ENCODE measurements at places on chromosomes 12 and 14. TPM values are rescaled to one million over a fixed set of nuclear protein-coding genes. Genes with fewer than 3 reads are reported as not detected.

DNA sequence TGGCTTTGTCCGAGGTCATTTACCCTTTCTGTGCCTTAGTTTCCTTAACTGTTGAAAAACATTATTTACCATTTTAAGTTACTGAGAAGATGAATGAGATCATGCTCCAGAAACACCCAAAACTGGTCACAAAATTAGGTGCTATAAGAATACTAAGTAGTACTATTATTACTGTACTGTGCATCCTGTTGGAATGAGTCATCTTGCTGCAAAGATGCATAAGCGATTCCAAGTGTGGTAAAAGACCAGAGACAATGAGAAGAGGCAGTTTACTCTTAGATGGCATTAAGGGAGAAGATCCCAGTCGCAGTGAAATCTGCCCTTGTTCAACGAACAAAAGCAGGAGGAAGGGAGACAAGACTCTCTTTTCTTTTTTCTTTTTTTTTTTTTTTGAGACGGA, 4.2 kb upstream of the PLEKHA5 start:
- no peak for DNase-seq

- no peak for DNase-seq
These were observed 11.9 kb downstream of the PTGDR start for GRCh38 chr14:52279408-52279807.

DNA sequence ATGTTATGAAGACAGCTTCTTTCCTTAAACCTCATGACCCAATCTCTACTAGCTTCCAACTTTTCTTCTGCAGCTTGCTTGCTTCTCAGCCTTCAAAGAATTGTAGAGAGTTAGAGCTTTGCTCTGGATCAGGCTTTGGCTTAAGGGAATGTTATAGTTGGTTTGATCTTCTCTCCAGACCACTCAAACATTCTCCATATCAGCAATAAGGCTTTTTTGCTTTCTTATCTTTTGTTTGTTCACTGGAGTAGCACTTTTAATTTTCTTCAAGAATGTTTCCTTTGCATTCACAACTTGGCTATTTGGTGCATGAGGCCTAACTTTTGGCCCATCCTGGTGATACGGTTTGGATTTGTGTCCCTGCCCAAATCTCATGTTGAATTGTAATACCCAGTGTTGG, 163.8 kb downstream of the PCNX1 start:
- no peak for DNase-seq

DNA sequence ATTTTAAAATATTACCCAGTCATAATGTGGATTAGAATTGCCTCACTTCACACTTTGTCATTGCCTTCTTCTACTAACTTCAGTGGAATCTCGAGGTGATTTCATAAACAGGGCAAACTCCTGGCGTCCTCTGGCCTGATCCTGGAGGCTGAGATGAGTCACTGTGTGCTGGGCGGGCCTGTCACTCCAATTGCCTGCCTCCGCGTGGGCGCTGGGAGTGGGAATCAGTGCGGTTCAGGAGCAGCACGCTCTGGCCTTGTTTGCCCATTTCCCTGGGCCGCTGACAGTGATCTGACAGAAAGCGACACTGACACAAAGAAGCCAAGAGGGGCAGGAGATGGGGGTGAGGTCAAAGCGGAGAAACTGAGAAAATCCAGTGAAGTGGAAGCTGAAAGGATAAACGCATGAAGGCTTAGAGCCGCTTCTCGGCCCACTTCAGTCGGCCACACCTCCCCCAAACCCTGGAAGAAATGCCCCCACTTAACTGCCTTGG, 29.7 kb downstream of the LGR5 start:
- DNase-seq, result no peak

DNA sequence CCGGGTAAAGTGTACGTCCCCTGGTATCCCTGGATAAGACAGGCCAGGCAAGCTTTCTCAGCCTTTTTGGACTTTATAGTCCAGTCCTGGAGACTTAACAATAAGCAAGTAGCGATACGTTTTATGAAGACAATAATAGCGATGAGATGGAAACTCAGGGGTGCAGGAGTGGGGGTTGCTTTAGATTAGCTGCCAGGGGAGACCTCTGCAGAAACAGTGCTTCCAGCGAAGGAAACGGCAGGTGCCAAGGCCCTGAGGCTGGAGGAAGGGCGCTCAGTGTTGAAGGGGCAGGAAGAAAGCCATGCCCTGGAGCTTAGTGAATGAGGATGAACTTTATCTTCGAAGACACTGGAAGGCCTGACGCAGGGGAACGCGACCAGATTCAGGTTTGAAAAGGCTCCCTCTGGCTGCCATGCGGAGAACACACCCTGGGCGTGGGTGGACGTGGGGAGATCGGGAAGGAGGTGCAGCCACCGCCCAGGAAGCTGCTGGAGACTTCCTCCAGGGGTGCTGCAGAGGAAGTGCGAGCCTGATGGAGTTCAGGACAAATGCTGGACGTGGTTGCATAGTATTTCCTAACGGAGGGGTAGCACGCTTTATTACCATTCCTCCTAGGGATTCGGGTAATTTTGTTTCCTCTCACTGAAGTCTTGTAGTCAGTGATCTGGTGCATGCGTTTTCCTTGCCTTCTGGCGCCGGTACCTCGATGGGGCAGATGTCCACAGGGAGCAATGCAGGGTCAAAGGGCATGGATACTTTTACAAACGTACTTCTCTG, 26.1 kb upstream of the UBC start:
- peak; percentile 79 for DNase-seq

- DNase-seq, result no peak
These were observed 54.4 kb downstream of the ARL6IP4 start for GRCh38 chr12:123034865-123035264.

GRCh38 chr12:106235770-106236169, 12.1 kb downstream of the CKAP4 start:
- no peak for DNase-seq

- no peak for DNase-seq
These were observed 488.8 kb upstream of the CCDC196 start for GRCh38 chr14:65997347-65997746.

The PPFIBP1 gene
- total RNA-seq, result 31.2 TPM

DNA sequence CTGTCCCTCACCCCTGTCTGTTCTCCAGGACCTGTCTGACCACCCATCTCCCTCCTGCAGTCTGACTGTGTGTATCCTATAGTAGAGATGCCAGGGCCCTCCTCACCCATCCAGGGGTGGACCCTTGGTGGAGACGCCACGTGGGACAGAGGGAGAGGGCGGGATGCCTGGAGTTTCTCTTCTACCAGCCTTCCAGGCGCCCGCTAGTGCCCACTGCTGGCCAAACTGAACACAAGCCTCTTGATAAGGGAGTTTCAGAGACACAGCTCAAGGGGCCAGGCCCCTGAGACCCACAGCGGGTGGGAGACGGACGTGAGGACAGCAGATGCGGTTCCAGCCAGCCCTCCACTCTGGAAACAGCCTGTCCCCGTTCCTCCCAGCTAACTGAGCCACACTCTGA, 147.3 kb downstream of the RBM19 start:
- DNase-seq, result no peak

The FAM90A1 gene
- total RNA-seq, result 1.6 TPM

DNA sequence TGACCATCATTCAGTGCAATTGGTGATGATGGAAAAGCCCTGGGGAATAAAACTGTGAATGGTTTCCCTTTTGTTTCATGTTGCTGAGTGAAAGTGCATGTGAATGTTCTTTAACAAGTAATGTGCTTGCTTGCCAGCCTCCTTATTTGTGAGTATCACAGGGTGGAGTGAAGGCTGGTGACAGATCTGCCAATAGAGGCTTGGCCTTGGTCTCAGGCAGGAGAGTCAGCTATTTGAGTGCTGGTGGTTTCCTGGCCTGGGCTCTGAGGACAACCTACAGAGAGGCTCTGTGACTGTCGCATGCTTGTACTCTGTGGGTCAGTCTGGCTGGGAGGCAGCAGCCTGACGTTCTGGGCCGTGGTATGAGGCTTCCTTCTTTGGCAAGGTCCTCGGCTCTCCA, 20.7 kb downstream of the KRT85 start:
- no peak for DNase-seq

- DNase-seq, result no peak
These were observed 380.5 kb upstream of the GARIN6 start for GRCh38 chr12:99267038-99267437.

DNA sequence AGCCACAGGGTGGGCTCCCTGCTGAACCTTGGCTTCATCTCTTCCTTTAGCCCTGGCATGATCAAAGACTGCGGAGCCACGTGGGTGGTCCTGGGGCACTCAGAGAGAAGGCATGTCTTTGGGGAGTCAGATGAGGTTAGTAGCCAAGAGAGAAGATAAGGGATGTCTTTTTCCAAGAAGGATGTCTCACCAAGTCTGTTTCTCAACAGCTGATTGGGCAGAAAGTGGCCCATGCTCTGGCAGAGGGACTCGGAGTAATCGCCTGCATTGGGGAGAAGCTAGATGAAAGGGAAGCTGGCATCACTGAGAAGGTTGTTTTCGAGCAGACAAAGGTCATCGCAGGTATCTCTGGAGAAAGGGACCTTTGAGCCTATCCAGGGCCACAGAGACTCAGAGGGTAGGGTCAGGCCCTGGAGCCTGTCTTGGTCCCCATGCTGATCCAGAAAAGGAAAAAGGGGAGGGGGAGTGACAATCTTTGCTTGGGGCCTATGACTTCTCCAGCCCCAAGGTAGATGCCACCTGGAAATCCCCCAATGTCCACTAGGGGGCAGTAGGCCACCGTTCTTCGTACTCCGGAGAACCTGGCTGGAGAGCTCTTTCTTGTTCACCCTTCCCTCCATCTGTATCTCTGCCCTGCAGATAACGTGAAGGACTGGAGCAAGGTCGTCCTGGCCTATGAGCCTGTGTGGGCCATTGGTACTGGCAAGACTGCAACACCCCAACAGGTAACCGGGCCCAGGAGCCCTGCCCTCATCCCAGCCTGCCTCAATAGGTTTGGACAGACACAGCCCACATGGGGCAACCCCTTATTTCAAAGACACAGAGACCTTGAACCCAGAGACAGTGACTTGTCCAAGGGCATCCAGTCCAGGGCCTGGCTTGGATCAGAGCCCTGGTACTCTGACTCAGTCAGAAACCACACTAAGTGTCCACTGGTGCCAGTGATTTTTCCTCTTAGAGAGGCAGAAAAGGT, 2.0 kb downstream of the TPI1 start:
- DNase-seq, result peak; percentile 77

GRCh38 chr12:30755395-30755762, 628 bp upstream of the CAPRIN2 start:
- DNase-seq, result no peak

The OR4Q2 gene
- not detected for total RNA-seq

The GRIP1 gene
- 5.1 TPM for total RNA-seq

DNA sequence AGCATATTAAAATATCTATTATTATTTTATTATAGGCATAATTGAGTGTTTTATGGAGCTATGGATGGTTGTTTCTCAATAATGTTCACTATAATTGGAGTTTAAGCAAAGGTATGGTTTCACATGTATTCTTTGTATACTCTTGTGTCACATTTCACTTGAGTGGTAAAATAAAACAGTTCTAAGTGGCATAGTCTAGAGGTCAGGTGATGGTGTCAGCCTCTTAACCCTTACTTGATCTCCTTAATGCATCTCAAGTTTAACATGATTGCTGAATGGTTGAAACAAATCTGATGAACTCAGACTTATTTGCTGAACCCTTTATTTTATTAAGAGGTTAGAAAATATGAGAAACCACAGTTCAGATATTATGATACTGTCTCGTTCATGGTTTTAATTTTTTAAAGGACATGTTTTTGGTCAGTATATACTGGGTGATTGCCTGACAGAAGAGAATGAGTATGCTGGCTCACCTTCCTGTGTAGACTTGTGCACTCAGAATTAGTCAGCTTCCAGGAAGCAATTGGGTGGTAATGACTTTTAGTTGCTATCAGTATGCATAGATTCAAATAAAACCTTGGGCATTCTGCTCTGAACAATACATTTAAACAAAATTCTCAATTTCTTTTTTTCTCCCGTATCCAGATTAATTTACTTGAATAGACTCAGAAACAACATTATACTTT, 464.6 kb downstream of the PCNX1 start:
- no peak for DNase-seq

The POTEG gene
- total RNA-seq, result not detected

The GALNT9 gene
- not detected for total RNA-seq

- DNase-seq, result no peak
These were observed 1191.6 kb upstream of the SEL1L start for GRCh38 chr14:82725213-82725612.

DNA sequence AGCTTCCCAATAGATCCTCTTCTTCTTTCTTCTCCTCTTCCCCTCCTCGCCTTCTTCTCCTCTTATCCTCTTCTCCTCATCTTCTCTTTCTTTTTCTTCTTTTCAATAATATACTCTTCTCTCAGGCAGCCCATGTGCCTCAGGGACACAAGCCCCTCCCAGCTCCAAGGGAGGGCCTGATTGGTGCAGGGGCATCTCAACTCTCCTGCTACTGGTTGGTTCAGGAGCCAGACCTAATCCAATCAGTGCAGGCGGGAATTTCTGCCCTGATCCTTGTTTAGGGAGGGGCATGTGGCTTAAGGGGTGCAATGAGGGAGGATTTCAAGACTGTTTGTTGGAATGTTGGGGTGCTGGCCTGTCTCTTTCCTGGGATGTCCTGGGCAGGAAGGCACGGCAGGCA, 9.0 kb downstream of the SERPINA12 start:
- no peak for DNase-seq

DNA sequence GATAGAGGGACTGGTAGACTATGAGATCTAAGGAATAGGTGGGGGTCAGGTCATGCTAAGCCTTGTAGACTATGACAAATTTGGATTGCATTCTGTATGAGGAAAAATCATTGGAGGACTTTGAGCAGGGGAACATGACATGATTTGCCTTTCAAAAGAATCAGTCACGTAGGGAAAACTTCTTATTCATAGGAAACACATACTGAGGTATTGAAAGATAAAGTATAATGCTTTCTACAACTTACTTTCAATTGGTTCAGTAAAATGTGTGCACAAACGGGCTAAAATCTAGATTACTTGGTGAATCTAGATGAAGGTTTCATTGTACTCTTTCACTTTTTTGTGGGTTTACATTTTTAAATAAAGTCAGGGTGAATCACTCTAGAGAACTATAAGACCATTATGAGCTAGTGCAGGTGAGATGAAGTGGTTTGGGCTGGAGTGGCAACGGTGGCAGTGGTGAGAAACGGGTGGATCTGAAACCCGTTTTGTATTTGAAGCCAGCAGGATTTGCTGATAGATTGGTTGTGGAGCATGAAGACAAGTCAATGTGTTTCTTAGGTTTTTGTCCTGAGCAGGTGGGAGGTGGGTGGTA, 6.7 kb downstream of the BBS10 start:
- no peak for DNase-seq
